Cardiac muscle cell (in vitro differentiated cells and primary cell): ENCODE measurements at places on chromosomes 5 and 9.
A peak's percentile ranks its signal among the peaks of the same experiment; 100 is the strongest.

DNA sequence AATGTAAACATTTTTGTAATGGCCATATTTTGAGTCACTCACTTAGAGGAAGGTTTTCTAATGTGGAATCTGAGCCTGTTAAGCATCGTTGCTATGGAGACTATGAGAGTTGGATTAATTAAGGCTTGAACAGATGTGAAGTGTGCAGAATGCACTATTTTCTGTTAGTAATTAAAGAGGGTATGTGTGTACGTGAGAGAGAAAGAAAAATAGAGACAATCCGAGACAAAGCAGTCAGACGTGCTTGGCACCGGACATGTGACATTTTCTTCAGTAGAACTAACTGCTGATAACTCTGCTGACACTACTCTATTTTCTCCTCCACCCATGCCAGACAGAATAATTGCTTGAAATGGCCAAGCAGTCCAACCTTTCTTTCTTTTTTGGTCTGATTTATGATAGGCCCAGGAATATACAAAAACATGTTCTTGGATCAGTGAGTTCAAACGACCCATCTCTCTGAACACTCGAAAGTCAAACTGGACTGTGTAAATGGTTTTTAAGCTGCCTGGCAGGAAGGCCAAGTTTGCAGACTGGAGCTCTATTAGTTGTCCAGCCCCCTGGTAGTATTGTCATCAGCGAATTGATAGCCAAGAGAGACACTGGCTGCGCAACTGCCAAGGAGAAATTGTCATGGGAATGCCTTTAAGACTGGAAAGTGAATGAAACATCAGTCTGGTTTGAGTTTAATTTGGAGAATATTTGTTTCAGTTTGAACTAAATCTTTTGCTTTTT lies 322.1 kb downstream of the ARHGEF28 start:
- DNase-seq = no peak
- H3K4me1 ChIP-seq = no peaks in the 10 kb centered on the region

- H3K36me3 ChIP-seq = no peaks in the 10 kb centered on the region
- no peaks in the 10 kb centered on the region for H3K27me3 ChIP-seq
- no peak overlapping the region for H3K4me3 ChIP-seq
Measured at GRCh38 chr9:131872006-131872405, 132.1 kb upstream of the RAPGEF1 start.

GRCh38 chr9:112819635-112820496 lies 69.3 kb downstream of the SNX30 start:
- peak; percentile 87 for DNase-seq
- peak overlapping the region; percentile 4 for H3K27ac ChIP-seq
- no peak overlapping the region for H3K4me3 ChIP-seq
- H3K27me3 ChIP-seq = no peaks in the 10 kb centered on the region
- no peaks in the 10 kb centered on the region for H3K36me3 ChIP-seq

DNA sequence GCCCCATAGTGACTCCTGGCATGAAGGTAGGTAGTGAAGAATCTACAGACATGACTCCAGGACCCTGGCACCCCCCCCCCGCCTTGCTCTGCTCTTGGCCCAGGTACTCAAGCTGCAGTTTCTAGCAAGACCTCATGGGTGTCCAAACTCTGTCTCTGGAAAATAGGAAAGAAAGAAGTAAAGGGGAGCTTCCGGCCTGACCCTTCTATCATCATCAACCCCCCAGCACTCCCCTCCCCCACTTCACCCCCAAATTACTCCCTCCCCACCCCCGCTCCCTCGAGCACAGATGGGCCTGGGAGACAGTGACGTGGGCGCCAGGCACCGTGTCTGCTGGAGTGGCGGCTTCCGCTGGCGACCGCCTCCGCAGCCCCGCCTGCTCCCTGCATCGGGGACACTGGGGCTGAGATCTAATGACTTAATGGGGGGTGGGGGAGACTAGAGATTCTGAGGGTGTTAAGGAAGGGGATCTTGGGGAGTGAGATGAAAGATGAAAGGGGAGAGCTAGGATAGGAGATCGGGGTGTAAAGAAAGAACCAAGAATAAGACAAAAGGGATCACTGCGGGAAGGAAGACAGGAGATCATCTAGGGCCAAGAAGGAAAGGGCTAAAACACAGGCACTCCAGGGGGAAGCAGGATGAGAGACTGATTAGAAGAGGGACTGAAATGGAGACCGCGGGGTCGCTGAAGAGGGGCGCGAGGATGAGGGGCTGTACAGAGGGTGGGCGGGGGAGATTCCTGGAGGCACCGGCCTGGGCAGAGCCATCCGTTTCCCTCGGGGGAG lies 1.1 kb upstream of the DNAJB5 start:
- H3K27me3 ChIP-seq = no peaks in the 10 kb centered on the region
- DNase-seq = no peak
- H3K27ac ChIP-seq = peak overlapping the region; percentile 86
- no peaks in the 10 kb centered on the region for H3K36me3 ChIP-seq

DNA sequence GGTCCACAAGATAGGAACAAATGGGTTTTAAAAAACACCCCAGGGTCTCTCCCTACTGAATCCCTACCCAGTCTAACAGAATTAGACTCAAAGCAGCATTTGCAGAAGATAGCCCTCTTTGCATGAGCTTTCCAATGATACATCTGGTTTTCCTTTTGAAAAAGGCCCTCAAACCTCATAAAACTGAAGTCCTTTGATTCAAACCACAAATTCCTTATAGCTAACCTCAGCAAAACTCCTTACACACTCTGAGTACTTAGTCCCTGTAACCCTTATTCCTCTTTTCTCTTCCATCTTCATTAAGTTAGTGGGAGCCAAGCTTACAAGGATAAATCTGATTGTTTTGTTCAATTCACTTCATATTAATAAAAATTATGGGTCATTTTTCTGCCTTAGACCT lies 90.5 kb upstream of the TNC start:
- H3K4me1 ChIP-seq = peaks cover 8% of the 10 kb centered on the region
- H3K4me3 ChIP-seq = no peak overlapping the region
- no peak for DNase-seq
- H3K27ac ChIP-seq = no peak overlapping the region

DNA sequence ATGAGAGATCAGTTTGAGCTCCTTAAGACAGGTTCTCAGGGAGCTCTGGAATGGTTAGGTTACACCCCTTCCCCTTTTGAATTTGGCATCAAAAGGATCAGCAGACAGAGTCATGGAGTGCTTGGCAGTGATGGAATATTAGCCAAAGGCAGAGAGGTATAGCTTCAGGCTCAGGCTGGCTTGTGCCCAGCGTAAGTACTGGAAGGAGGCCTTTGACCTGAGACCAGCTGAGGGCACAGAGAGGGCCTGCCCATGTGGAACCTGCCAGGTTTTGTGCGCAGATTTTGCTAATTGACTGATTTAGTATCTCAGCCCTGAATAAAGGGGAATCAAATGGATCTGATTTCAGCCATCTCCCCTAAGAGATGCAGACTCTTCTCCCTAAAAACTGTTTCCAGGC lies 81.5 kb downstream of the RGS3 start:
- no peaks in the 10 kb centered on the region for H3K27me3 ChIP-seq
- no peak overlapping the region for H3K4me3 ChIP-seq
- H3K36me3 ChIP-seq = no peaks in the 10 kb centered on the region
- H3K27ac ChIP-seq = no peak overlapping the region
- H3K4me1 ChIP-seq = peaks cover 55% of the 10 kb centered on the region

DNA sequence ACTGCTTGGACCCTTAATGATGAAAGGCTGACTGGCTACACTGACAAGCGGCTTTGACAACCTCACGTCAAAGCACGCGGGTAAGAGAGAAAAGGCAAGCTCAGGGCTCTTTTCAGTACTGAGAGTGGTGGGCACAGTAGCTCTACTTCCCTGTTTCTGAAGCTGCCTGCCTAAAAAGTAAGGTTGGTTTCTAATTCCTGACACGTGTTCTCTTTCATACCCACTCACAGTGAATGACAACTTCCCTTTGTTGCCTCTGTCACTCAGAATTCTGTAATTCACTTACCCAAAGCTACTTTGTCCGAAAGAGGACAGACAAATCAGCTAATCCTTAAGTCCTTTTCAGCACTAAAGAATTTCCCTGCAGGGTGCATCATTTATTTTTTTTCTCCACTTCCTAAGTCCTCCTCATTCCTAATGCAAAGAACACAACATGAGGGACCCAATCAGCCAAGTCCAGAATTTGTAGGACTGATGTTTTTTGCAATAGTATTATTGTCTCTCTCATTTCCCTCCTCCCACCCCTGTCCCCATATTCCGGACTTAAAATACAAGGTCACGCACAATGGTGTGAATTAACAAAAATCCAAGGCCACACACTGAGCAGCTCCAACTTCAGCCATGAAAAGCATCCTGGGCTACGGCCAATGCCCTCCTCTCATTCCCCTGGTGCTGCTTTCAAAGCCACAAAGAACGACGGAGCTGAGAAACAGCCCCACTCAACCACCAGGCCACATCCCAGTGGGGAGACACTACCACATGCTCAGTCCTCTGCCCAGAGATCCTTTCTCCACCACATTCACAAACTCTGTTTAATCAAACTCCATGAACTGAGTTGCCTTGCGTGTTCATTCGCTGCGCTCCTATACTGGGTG lies 221.0 kb downstream of the TSSK1B start:
- peak overlapping the region; percentile 85 for H3K27ac ChIP-seq
- H3K36me3 ChIP-seq = no peaks in the 10 kb centered on the region
- peaks cover 88% of the 10 kb centered on the region for H3K4me1 ChIP-seq
- H3K27me3 ChIP-seq = no peaks in the 10 kb centered on the region
- no peak for DNase-seq

DNA sequence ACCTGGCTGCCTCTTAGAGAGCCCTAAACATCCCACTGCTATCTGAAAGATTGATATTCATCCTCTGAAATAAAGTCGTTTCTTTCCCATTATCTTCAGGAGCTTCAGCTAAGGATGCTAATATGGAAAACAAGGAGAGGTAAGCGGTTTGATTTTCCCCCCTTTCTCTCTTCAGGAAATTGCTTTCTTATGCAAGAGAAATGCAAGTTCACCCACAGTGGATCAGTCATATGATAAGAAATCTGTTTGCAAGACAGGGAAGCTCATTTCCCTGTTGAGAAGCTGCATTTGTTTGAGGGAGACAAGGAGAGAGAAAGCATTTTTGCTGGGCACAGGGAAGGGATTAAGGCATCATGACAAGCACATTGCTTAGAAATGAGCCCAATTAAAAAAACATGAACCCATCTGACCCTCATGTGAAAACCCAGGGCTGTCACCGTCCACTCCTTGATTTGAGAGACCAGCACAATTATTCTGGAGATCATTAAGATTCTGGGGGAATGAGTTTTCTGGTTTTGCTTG lies 53.7 kb upstream of the BOD1 start:
- no peak overlapping the region for H3K27ac ChIP-seq
- peaks cover 16% of the 10 kb centered on the region for H3K4me1 ChIP-seq
- H3K4me3 ChIP-seq = no peak overlapping the region
- no peaks in the 10 kb centered on the region for H3K27me3 ChIP-seq
- peak; percentile 66 for DNase-seq
- no peaks in the 10 kb centered on the region for H3K36me3 ChIP-seq

GRCh38 chr5:65902104-65902503 lies 24.3 kb upstream of the ERBIN start:
- H3K4me1 ChIP-seq = no peaks in the 10 kb centered on the region
- no peaks in the 10 kb centered on the region for H3K36me3 ChIP-seq

- H3K4me1 ChIP-seq = no peaks in the 10 kb centered on the region
- DNase-seq = no peak
- H3K4me3 ChIP-seq = no peak overlapping the region
- peaks cover 4% of the 10 kb centered on the region for H3K27me3 ChIP-seq
- H3K36me3 ChIP-seq = no peaks in the 10 kb centered on the region
- no peak overlapping the region for H3K27ac ChIP-seq
Measured at GRCh38 chr5:153480401-153480800, 10.1 kb upstream of the GRIA1 start.

GRCh38 chr9:103169798-103170197 lies 174.7 kb downstream of the CYLC2 start:
- no peaks in the 10 kb centered on the region for H3K4me1 ChIP-seq
- H3K4me3 ChIP-seq = no peak overlapping the region
- no peak for DNase-seq
- no peak overlapping the region for H3K27ac ChIP-seq

GRCh38 chr5:10789021-10789420 lies 28.0 kb upstream of the DAP start:
- no peak overlapping the region for H3K27ac ChIP-seq
- no peak for DNase-seq
- no peaks in the 10 kb centered on the region for H3K36me3 ChIP-seq
- no peak overlapping the region for H3K4me3 ChIP-seq
- H3K4me1 ChIP-seq = no peaks in the 10 kb centered on the region

DNA sequence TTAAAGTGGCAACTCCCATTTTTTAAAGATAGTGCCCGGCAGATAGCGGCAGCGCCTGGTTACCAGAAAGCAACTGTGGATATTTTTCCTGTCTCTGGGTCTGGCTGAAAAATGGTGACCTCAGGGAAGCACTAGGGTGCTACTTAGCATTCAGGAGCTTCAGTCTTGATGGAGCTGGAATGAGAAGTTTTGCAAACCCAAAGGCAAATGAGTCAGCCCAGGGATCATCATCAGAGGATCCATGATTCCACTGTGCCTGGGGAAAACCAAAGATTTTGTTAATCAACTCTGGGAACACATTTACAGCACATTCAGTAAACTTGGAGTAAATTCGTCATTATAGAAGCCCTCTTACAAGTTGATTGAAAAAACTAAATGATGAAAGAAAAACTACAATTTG lies 26.7 kb downstream of the F2R start:
- H3K36me3 ChIP-seq = no peaks in the 10 kb centered on the region
- no peak overlapping the region for H3K27ac ChIP-seq
- DNase-seq = peak; percentile 62
- no peaks in the 10 kb centered on the region for H3K27me3 ChIP-seq
- H3K4me1 ChIP-seq = no peaks in the 10 kb centered on the region

DNA sequence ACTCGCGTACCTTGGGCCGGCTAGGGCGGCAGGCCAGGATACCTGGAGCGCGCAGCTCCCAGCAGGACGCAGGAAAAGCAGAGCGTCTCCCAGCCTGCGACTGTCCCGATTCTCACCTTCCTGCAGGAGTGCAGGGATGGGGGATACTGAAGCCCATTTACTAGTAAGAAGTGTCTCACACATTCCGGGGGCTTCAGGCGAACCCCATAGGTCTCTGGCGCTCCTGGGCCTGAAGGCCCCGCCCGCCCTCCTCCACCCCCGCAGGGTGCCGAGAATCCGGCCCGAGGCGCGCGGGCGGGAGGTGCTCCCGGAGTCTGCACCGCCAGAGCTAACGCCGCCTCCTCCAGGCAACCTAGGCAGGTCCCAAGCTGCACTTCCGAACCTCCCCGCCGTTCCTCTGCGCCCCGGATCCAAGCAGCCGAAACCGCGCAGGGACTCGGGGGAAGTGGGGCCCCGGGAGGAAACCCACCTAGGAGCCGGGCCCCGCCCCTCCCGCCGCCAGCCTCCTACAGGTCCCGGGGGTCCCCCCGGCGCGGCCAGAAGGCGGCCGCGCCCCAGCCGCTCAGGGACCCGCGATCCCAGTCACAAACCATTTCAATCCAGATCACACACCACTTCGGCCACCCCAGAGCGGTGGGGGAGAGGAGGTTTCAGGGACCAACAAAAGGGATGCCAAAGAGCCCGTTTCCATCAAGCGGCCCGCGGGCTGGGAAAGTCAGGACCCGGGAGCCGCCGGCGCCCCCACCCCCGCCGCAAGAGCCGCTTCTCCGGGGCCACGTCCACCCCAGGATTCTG lies 1.2 kb downstream of the ROR2 start:
- peaks cover 3% of the 10 kb centered on the region for H3K27me3 ChIP-seq
- H3K4me3 ChIP-seq = peak overlapping the region; percentile 98
- H3K27ac ChIP-seq = peak overlapping the region; percentile 59
- no peaks in the 10 kb centered on the region for H3K36me3 ChIP-seq
- peaks cover 47% of the 10 kb centered on the region for H3K4me1 ChIP-seq

- H3K4me1 ChIP-seq = no peaks in the 10 kb centered on the region
- no peaks in the 10 kb centered on the region for H3K36me3 ChIP-seq
- H3K27ac ChIP-seq = no peak overlapping the region
- no peaks in the 10 kb centered on the region for H3K27me3 ChIP-seq
- no peak overlapping the region for H3K4me3 ChIP-seq
Measured at GRCh38 chr9:15711931-15712330, 159.1 kb downstream of the CCDC171 start.
